CD4-positive, alpha-beta T cell (primary cell): ENCODE measurements at places on chromosomes 7 and 10.

GRCh38 chr10:69742356-69742695, 59.4 kb upstream of the COL13A1 start:
- DNase-seq, result no peak

GRCh38 chr10:124599588-124600050, 138.0 kb downstream of the LHPP start:
- DNase-seq, result no peak

DNA sequence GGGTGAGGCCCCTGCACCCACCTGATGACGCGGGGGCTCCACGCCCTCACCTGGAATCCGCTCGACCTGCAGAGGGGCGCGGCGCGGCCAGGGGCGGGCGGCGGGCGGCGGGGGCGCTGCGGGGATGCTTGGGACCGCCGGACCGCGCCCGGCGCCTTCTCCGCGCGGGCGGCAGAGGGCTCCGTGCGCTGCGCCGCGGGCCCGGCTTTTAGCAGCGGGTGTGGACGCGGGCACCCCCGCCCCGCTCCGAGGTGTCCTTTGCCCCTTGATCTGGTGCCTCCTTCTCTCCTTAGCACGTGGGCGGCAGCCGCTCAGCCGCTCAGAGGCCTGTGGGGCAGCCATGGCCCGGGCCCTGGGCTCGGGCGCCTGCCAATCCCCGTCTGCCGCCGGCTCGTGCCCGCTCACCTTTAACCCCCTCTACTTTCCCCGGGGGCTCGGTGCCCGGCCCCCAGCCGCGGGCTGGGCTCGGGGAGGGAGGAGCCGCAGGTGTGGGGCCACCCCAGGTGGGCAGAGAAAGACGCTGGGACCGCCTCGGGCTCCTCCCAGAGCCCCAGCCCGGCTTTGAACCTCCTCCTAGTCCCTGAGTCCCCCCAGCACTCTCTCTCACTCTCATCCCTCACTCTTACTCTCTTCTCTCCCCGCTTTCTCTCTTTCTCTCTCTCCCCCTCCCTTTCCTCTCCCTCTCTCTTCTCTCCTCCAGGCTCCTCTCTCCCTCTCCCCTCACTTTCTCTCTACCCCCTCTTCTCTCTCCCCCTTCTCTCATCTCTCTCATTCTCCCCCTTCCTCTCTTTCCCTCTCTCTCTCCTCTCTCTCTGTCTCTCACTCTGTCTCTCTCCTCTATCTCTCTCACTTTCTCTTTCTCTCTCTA, 19.7 kb upstream of the VPS37D start:
- no peak for DNase-seq

DNA sequence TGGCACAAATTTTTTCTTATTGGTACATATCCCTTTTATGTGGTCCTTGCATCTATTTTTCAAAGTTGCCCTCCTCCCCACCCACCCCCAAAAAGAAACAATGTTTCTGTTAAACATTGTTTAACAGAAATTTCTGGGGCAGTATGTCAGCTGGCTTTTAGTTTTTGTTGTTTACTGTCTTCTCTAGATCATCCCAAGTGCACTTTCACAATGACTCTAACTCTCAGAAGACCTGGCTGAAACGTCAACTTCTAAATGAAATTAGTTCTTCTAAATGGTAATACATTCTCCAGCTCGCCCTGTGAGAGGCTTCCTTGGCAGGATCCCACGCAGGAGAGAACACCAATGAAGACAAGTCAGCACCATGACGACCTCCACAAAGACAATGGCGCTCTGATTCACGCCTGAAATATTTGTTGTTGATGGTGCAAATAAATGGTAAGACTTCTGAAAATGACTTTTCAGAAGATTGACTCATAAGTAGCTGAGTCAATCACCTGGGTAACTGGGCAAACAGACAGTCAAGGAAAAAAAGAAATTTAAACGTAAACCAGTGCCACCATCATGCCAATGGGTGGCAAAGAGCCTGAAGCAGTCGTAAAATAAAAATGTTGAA, 293.7 kb downstream of the FZD1 start:
- DNase-seq, result no peak

DNA sequence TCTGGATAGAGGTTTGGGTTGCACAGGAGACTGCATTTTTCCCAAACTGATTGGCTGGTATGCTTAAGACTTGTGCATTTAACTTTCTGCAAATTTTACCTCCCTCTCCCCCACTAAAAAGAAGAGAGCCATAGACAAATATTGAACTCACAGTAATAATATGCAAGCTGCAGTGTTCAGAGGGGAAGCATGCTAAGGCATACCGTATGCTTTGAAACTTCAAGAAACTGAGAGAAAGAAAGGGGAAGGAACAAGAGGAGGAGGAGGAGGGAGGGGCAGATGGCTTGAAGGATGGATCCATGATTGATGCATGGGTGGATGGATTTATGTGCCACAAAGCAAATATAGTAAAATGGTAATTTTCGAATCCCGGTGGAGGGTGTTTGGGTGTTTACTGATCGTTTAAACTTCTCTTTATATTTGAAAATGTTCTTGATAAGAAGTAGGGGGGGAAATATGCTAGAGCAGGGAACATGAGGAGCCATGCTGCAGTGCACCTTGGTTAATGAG, 7.8 kb upstream of the KLF6 start:
- no peak for DNase-seq

GRCh38 chr10:25555865-25556264, 378.2 kb upstream of the MYO3A start:
- DNase-seq, result no peak

GRCh38 chr10:104895981-104896380, 254.9 kb downstream of the SORCS3 start:
- DNase-seq, result no peak

DNA sequence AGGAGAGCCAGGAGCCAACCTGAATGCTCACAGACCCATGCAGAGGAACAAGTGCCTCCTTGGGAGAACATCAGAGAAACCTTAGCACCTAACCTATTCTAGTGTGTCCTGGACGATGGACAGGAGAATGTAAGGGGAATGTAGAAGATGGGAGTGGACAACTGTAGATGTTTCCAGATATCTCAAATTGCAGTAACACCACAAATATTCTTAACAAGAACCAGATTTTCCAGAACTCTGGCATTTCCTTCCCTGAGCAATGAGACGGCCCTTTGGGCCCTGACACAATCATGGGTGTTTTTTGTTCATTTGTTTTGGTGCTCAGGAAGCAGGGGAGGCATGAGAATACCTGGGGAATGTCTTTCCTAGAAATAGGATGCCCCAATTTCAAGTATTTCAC, 196.1 kb upstream of the PRSS1 start:
- DNase-seq, result no peak

- no peak for DNase-seq
Observed at GRCh38 chr10:5502571-5503476, 3.5 kb upstream of the CALML5 start.

GRCh38 chr10:69497611-69498390, 46.5 kb downstream of the TSPAN15 start:
- no peak for DNase-seq

DNA sequence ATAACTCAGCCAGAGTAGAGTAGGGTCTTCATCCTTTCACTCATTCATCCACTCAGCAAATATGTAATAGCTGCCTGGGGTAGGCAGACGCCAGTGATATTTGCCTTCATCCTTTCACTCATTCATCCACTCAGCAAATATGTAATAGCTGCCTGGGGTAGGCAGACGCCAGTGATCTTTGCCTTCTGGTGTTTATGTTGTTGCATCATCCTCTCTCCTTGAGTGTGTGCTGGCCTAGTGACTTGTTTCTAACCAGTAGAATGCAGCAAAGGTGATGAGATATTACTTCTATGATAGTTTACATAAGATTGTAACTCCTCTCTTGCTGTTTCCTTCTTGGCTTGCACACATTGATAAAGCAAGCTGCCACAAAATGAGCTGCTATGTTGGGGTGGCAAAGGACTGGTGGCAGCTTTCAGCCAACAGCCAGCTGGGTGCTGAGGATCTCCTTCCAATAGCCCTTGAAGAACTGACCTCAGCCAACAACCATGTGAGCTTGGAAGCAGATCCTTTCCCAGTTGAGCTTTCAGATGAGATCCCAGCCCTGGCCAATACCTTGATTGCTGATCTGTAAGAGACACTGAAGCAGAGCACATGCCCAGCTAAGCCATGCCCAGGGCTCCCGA, 23.2 kb upstream of the MTPN start:
- no peak for DNase-seq

DNA sequence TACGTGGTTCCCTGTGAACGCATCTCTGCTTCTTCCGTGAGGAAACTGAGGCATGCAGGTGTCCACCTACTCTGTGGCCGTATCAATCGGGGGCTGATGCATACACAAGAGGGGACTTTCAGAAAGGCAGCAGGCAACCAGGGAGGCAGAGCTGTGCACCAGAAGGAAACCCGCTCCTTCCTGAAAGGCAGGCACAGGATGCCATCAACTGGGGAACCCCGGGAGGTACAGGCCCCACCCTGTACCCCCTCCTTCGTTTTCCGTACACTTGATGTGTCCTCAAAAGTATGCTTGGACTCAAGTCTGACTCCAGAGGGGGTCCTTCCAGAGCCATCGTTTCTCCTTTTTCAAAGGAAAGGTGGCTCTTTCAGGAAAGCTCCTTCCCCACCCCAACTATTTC, 59.5 kb downstream of the ASB13 start:
- DNase-seq, result peak; percentile 19

- no peak for DNase-seq
Observed at GRCh38 chr10:78820007-78820362, 248.8 kb upstream of the ZMIZ1 start.

GRCh38 chr7:37945336-37945735, 24.9 kb downstream of the EPDR1 start:
- no peak for DNase-seq

- DNase-seq, result no peak
Observed at GRCh38 chr7:78900806-78901205, 552.7 kb downstream of the MAGI2 start.

DNA sequence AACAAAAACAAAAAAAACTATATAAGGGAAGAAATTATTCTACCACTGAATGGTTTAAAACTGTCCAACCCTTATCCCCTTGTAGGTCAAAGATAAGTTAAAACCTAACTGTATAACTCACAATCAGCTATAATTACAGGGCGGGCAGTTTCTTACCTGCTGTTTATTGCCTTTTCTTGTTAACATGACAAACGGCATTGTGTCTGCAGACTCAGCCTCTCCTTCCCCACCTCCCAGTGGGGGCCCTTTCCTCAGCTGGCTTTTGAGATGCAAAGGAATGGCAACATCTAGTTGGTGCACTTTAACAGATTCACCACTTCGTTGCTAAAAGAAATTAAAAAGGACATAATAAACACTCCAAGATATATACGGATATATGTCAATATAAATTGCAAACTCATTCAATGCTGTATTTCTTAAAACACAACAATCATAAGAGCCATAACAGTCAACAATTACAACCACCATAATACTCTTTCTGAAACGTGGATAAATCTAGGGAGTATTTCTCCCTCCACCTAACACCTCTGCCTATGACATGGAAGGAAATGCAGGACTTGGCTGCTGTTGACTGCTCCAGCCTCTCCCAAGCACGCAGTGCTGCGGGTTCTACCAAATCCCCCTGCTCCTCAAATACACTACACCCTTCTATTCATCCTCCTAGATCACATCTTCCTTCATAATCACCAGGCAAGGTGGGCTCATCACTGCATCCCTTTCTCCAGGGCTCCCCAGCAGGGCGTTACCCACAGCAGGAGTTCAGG, 106.0 kb downstream of the UPF2 start:
- DNase-seq, result no peak

GRCh38 chr10:69948261-69948660, 104.4 kb upstream of the MACROH2A2 start:
- no peak for DNase-seq

DNA sequence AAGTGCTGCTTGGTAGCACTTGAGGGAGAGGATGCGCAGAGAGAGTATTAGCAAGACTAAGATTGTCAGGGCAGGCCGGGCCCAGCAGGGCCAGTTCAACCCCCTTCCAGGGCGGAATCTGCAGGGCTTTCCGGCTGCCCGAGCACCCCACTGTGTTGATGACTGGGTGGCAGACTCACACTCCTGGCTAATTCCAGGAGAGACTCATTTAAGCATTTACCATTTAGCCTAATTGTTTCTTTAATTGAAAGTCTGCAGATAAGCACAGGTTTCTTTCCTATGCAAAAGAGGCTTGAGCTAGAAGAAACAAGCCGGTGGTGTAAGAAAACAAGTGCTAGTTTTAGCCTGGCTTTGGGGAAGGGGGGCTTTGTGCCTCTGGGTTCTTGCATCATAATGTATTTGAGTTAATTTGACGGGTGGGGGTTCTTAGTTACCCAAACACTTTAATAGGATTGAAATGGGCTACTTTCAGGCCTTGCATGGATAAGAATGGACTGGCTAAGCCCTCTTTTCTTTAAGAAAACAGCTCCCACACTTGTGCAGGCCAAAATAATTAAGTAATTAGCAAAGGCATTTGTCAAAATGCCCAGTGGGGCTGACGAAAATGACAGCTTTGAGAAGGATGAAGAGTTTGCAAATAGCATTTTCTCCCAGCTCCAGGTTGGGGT, 201.3 kb downstream of the MYOF start:
- no peak for DNase-seq

DNA sequence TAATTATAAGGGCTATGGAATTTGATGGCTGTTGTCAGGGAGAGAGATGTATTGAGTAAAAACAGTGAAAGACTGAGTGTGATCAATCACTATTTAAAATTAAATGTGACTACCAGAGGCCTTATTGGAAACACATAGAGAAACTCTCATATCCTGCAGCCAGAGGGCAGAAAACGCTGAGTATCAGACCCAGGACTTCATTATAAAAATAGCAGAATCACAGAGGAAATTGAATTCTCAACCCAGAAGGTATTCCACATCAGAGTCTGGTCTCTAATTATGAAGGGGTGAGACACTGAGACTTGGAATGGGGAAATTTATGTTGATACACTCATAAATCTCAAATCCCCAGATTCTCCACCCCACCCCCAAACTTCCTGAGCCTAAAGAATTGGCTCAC, 69.5 kb upstream of the IL6 start:
- no peak for DNase-seq

GRCh38 chr7:75892634-75893272, 13.9 kb downstream of the RHBDD2 start:
- no peak for DNase-seq

DNA sequence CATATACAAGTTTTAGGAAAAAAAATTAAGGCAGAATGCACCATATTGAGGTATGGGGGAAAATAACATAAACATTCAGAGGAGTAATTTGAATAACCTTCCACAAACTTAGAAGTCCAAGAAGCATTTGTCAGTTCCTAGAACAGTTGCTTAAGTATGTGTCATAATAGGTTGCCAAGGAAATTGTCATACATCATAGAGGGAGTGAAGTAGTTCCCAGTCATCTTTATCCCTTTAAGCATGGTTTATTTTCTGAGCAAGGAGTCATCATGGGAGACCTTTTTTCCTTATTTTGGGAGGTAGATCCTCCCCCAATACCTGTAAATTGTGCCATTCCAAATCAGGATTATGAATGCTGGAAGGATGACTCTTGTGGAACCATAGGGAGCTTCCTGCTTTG, at the start of gene SSMEM1:
TSS of gene SSMEM1 (plus strand) at position 219 of the 400 bp plus-strand sequence. CDS start at position 270, 51 bp downstream.
- no peak for DNase-seq

DNA sequence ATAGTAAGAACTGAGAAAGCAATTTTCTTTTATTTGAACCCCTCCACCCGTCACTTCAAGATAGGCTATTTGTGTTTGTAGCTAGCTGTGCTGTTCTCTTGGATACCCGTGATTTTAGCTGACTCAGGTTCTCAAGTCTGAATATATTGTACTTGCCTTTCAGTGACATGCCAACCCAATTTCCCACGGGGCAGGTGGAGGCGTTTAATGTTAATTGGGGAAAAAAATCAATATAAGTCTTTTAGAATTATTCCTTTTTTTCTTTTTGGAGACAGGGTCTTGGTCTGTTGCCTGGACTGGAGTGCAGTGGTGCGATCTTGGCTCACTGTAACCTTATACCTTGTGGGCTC, 36.4 kb downstream of the ZRANB1 start:
- DNase-seq, result no peak
